ENCODE measurements at places on chromosomes 4 and X.

DNA sequence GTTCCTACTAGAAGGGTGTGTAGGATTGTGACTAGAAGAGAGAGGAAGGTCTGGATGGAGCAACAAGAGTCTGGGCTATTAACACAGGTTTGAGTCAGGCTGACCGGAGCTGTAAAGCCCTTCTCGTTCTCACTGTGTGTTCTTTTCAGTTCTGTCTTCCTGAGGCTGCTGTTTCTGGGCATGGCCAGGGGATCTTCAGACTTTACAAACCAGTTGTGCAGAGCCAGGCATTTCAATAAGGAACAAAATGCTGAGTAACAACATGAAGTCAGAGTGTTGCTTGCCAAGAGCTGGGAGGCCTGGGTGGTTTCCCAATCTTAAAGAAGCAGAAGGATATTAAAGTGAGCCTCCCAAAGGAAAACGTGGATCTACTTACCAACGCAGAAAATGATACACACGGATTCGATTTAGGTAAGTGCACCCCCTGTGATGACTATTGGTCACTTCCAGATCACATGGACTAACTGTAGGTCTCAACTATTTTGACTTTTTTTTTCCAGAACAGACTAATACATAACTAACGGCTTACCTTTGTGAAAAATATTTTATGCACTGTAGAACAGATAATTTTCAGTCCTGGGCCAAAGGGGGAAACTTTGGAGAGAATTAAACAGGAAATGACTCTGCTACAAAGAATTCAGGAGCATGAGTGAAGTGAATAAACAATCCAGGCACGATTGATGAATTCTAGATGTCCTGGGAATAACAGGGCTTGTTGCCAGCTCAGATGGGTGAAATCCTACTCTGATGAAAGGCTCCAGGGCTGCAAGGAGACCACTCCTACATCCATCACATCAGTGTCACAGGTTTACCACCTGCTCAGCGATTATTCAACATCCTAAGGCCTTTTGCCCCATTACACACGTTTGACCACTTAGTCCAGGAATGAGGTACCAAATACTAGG, 94.5 kb downstream of the ANXA3 start:
- no peak for DNase-seq

DNA sequence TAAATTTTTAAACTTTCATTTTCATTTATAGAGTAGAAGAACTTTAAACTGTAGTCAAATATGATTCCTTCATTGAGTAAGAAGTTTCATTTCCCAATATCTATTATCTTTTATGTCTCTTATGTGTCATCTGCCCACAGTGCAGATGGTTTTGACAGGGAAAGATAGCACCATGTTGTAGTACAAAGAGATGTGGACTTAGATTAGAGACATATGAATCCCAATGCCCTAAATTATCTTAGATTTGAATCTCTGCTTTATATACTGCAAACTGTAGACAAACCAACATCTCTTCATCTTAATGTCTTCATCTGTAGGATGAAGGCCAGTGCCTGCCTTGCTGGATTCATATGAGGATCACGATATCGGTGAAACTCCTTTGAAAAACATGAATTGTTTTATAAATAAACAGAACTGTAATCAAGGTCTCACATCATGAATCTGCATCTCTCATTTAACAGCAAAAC, 217.5 kb downstream of the BANK1 start:
- no peak for DNase-seq

DNA sequence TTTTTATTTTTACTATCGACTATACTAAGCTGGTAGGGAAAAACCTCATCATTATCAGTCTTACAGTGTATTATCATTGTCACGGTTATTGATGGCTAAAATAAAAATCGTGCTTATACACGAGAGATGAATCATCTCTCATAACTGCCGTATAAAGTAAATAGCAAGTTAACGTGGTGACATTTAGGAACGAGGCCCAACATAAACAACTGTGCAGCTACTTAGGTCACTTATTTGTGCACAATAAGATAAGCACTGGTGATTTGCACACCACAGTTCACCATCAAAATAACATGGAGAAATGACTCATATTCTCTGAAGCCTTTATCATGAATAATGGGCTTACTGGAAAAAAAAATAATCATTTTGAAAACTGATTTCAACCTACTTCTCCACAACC, 482.0 kb upstream of the TENM3 start:
- DNase-seq: no peak

DNA sequence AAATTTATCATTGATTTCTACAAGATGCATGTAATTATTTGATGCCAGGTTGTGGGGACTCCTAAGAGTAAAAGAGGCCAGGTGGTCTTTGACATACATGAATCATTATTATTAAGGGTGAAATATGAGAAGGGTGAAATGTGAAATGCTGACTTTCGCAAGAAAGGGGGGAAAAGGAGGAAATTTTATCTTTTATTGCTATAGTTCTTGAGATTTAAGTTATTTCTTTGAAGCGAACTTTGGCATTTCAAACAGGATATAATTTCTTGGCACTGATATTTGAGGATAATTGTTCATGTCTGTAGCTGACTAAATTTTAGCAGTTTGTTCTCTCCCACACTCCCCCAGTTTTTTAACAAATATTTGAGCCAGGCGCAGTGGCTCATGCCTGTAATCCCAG, 80.1 kb downstream of the TMEM131L start:
- no peak for DNase-seq

GRCh38 chr4:155956461-155956860, 2.8 kb upstream of the CTSO start:
- DNase-seq: no peak

- no peak for DNase-seq
Measured at GRCh38 chr4:157706155-157706554, 466.7 kb downstream of the GASK1B start.

DNA sequence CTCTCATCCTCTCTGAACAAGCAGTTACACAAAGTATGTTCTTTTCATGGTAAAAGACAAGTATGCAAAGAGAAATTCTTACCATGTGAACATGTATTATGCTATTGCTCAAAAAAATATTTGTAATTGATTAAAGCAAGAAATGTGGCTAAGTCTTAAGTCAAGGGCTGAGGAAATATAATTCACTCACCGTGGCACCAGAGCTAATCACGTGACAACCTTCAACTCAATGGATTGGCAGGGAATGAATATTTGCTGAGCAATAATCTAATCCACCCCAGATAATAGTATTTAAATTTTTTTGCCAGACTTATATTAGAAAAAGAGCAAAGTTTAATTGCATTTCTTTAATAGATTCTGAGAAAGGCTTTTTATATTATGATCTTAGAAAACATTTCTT, 310.2 kb downstream of the HS3ST1 start:
- DNase-seq: no peak

GRCh38 chrX:29841750-29842149, 373.6 kb upstream of the MAGEB2 start:
- DNase-seq: no peak

GRCh38 chr4:185894481-185894880, 82.5 kb upstream of the SORBS2 start:
- DNase-seq: no peak

DNA sequence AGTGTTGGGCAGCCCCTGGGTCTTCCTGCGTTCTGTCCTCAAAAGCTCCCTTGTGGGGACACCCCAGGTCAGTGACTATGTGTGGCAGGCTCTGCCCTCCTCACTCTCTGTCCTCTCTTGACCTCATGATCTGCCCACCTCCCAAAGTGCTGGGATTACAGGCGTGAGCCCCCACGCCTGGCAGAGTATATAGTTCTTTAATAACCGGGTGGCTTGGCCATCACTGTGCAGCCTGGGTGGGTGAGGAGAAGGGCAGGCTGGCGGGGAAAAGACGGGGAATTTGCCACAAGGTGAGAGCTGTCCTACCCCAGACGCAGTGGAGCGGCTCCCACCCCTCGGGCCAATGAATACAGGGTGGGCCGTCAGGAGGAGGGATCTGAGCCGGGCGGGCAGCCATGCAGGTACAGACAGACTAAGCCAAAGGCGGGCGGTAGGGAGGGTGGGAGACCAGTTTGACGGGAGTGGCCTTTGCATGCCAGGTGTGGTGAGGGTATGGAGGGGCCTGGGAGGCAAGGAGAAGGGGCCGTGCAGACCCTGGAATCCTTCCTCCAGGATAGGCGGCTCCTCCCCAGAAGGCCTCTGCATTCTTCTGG, 2.5 kb downstream of the SH3BP2 start:
- DNase-seq: no peak

DNA sequence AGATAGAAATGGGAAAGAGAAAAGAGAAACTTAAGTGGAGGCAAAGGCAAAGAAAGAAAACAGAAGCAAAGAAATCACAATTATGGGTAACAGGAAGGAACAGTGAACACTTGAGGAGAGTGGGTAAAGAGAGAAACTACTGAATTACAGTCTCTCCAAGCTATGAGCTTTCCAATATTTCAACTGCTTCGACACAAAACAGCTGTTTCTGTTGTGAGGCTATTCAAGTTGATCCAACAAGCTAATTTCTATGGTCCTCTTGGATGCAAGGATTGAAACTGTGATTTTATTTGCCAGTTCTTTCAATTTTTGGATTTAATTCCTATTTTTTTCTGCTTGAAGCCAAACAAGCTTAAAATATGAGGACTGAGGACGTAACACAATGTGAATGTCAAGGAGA, 80.5 kb upstream of the ADGRA3 start:
- DNase-seq: no peak

DNA sequence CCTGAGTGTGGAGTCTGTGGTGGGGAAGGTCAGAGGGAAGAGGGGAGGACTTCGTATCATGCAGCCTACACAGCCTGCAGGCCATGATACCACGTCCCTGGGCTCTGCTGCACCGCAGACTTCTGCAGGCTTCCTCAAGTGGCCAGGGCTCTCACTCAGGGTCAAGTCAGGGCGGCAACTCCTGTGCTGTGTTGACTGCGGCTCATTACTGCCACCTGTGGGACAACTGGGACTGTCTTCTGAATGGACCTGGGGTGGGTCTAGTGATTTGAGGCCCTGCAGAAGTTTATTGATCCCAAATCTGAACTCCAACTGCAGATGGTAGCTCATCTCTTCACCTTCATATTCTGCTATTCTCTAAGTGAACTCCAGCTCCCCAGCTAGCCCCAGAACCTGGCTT, 167.1 kb downstream of the NSUN7 start:
- DNase-seq: no peak

DNA sequence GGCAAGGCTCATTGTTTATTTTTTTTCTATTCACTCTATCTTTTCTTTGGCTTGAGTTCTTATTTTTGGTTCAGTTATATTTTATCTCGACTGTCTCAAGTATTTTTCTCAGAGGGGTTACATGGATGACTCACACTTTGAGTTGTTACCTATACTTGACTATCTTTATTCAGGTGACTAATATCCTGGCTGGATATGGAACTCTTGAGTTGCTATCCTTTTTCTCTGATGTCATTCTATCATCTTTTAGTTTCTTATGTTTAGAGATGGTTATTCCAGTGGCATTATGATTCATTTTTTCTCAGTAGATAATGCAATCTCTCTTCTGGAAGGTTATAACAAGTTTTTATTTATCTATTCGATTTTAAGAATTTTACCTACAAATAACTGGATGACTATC, 117.9 kb downstream of the COX18 start:
- DNase-seq: no peak

DNA sequence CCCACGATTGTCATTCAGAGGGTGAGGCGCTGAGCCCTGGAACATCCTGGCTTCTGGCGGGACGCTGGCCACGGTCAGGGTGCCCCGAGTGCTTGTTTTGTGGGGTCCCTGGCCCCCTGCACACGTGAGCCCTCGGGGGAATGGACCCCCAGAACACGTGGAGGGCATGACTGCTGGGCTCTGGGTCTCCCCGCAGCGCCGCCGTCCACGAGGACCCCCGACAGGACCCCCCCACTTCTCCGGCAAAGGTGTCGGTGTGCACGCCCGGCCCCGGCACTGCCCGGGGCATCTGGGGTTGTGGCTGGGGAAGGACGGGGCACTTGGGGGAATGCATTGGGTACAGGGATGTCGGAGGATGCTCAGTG, 13.9 kb upstream of the GTPBP6 start:
- no peak for DNase-seq

DNA sequence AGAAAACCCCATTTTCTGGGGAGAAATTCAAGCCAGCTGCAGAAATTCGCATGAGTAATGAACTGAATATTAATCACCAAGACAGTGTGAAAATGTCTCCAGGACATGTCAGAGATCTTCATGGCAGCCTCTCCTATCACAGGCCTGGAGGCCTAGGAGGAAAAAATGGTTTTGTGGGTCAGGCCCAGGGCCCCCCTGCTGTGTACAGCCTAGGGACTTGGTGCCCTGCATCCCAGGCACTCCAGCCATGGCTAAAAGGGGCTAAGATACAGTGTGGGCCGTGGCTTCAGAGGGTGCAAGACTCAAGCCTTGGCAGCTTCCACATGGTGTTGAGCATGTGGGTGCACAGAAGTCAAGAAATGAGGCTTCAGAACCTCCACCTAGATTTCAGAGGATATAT, 185.9 kb upstream of the GATB start:
- DNase-seq: no peak

GRCh38 chr4:15159477-15160019, 157.3 kb downstream of the CPEB2 start:
- DNase-seq: no peak

DNA sequence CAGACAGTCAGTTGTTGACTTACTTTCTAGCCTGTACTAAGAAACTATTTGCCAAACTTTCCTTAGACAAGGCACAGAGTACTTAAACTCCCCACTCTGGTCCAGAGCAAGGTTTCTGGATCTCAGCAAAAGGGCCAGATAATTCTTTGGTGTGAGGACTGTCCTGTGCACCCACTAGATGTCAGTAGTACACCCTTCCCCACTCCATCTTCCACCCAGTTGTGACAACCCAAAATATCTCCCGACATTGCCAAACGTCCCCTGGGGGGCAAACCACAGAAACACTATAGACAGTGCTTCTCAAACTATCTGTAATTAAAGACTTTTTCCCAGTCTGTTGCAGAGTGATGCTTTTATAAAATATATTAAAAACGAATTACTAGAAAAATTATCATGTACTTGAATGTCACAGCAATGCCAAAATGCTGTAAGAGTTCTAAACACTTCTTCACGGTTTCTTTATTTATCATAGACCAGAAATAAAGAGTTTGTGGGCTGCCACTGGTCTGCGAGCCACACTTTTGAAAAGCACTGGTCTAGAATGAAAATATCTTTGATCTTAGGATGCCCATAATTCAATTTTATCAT, 203.5 kb downstream of the PRDM5 start:
- DNase-seq: no peak

GRCh38 chrX:5431823-5432222, 796.8 kb downstream of the NLGN4X start:
- DNase-seq: no peak

- no peak for DNase-seq
Measured at GRCh38 chr4:158572608-158573007, 50.9 kb downstream of the RXFP1 start.

- no peak for DNase-seq
Measured at GRCh38 chrX:97897998-97898397, 1014.3 kb downstream of the RPA4 start.

- no peak for DNase-seq
Measured at GRCh38 chr4:101555341-101555880, 208.1 kb upstream of the PPP3CA start.

DNA sequence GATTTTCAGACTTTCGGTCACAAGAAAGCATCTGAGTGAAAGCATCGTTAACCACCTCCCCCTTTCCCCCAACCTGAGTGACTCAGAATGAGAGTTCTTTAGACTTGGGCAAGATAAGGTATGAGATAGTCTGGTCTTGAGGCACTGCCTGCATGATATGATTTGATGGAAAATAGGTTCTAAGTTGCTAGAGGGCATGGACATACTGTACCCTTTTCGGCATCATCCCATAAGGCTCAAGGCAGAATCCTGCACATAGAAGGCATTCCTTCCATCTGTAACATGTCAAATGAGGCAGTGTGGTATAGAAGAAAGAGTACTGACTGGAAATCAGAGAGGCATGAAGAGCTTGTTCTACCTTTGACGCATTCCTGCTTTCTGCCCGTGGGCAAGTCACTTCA, 16.8 kb upstream of the AMOT start:
- DNase-seq: no peak

- no peak for DNase-seq
Measured at GRCh38 chr4:185640811-185641675, 105.7 kb upstream of the PDLIM3 start.
